ENCODE measurements at places on chromosomes 11 and 22. TPM values are rescaled to one million over a fixed set of nuclear protein-coding genes. Genes with fewer than 3 reads are reported as not detected.

- no peak for DNase-seq
These were observed 724.2 kb downstream of the NTM start for GRCh38 chr11:132094598-132094997.

GRCh38 chr11:74449369-74449931 lies 17.9 kb downstream of the KCNE3 start:
- peak; percentile 28 for DNase-seq

GRCh38 chr11:70112017-70112434 lies 33.9 kb downstream of the ANO1 start:
- no peak for DNase-seq

The PIH1D2 gene
- 1.6 TPM for total RNA-seq

DNA sequence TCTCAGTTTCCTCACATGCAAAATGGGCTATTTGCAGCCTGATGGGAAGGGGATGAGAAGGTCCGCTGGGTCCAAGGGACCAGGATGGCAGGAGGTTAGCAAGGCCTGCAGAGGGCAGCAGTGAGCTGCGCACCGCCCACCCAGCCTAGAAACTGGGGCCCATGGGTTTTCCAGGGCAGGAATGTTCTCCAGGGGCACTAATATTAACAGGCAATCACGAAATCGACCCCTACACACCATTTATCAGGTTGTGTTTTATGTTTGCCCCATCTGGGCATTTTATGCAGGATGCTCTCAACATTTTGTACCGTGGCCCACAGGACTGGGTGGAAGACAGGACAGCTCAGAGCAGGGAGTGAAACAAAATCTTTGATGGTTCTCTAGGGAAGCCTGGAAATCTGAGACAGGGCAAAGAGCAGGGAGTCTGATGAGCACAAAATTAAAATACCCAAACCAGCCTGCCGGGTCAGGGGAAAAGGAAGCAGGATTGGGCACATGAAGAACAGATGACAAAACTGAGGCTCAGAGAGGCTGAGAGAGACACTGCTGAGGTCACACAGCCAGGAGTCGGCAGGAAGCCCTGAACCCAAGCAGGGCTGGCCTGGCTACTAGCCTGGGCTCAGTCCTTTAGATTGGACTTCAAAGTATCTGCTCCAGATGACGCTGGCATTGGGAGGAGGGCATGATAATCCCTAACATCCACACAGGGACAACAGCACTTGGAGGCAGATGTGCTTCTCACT lies 1.6 kb upstream of the BCR start:
- DNase-seq = peak; percentile 26

DNA sequence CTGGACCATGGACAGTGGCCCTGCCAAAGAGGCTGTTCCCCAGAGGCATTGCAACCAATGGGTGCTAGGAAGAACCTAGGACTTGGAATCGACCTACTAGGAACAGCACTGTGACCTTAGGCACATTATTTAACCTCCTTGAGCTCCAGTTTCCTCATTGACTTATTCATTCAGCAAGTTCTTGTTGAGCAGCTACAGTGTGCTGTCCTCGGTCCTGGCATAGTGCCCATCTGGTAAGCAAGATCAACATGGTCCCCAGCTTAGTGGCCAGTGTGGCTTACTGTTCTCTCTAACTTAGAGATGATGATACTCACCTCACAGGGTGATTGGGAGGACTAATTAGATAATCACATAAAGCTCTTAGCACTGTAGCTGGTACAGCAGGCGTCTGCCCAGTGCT lies 8.2 kb downstream of the ABCG4 start:
- DNase-seq = no peak

The PARVG gene
- 4.8 TPM for total RNA-seq

GRCh38 chr11:57085611-57086010 lies 96.1 kb upstream of the LRRC55 start:
- no peak for DNase-seq

DNA sequence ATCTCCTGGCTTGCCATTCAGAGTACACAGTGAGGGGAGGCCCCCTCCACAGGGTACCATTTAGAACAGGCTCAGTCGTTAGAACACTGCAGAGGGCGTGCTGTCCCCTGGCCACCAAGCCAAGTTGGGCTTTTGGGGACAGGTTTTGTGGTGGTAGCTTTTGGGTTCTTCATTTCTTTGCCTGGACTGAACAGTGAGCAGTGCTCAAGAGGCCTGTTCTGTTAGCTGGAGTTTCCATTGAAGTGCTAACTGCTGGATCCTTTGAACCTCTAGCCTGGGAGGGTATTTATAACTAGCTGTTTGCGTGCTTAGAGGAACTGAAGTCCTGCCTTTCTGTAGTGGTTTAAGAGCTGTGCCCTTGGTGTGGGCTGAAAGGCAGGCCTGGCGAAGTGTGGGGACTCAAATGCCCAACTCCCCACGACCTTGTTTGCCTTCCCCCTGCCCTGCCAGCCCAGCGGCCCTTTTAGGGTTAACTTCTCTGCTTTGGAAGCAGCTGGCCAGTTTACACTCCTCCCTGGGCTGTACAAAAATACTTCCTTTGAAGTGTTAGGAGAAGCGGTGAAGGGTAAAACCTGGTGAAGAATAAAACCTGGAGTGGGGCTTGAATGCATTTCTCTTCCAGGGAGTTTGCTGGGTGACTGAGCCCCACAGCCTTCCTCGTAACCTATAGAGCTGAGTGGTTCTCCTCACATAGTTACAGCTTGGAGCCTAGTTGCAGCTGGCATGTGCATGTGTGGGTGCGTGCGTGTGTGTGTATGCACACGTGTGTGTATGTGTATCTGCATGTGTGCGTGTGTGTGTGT lies 34.6 kb downstream of the ZNRF3 start:
- no peak for DNase-seq

DNA sequence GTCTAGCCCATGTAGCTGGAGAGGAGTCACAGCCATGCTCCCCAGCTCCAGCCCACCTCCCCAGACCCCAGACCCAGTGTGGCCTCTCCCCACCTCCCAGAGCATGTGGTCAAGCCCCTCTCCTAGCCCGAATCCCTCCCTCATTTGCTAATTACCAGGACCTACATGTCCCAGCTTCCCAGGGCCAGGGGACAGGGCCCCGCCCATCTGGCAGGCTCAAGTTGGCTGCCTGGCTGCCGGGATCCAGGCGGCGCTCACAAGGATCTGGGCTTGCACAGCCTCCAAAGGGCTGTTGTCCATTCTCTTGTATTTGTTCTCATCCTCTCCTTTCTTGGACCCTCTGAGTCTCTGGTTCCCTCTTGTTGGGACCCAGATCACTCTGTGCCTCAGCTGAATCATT lies 4.6 kb upstream of the MIF start:
- no peak for DNase-seq

Data from gastrocnemius medialis (tissue), 4 donors.